ENCODE measurements at places on chromosomes 16 and 17.

DNA sequence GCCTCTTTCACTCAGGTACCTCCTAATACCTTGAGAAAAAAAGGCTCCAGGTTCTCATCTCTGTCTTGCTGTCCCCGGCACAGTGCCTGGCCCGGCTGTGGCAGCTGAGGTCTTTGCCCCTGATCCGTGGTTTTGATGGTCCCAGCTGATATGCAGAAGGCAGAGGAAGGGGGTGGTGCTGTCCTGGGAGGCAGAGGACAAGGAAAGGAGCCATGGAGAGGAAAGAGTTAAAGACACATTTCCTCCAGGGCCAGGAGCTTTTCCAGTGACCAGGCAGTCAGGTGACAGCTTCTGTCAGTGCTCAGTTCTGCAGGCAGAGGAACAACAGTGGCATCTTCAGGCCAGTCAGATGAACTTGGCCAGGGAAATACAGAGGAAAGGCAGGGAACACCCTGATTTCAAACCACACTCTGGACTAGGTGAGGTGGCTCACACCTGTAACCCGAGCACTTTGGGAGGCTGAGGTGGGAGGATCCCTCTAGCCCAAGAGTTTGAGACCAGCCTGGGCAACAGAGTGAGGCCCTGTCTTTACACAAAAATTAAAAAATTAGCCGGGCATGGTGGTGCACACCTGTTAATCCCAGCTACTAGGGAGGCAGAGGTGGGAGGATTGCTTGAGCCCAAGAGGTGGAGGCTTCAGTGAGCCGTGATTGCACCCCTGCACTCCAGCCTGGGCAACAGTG, 3.3 kb upstream of the COG1 start:
- no peak for DNase-seq

DNA sequence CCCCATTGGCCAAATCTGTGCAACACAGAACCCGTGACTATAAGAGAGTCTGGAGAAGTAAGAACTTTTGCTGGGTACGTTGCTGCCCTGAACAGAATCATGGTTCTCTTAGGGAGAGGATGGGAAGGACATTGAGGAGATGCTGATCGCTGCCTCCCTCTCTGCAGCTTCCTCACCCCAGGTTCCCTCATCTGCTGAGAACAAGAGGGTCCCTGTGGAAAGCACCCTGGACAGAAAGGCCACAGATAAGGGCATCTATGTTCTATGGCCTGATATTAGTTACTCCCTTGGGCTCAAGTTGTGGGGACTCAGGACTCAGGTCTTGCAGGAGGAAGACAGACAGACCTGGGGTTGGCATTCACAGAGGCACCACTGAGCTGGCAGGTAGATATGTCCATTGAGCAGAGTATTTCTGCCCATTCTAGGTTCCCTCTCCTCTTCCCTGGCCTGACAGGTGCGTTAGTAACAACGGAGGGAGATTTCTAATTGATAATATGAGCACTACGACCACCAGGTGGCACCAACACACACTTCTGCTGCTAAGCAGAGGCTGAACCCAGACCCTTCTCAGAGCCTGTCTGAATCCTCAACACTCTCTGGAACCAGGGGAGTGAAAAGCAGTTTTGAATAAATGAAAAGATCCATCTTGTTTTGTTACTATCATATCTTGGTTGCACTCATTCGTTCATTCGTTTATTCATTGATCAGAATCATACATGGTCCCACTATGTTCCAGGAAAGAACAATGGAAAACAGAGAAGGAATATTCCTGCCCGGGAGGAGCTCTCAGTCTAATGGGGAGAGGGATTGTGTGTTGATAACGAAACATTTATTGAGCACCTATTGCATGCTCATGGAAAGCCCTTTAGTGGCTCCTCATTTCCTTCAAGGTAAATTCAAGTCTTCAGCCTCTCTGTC, 56.4 kb downstream of the SLC6A2 start:
- peak; percentile 61 for DNase-seq

GRCh38 chr17:81915331-81915730, 2.6 kb downstream of the SIRT7 start:
- DNase-seq = no peak

GRCh38 chr17:66786107-66786506, 48.8 kb upstream of the CACNG5 start:
- DNase-seq = no peak

GRCh38 chr16:56493126-56493525, 26.7 kb downstream of the BBS2 start:
- DNase-seq = no peak

- no peak for DNase-seq
These were observed 346.9 kb downstream of the FOXL1 start for GRCh38 chr16:86925067-86925791.

- no peak for DNase-seq
These were observed 25.0 kb downstream of the WNT9B start for GRCh38 chr17:46876353-46876887.

DNA sequence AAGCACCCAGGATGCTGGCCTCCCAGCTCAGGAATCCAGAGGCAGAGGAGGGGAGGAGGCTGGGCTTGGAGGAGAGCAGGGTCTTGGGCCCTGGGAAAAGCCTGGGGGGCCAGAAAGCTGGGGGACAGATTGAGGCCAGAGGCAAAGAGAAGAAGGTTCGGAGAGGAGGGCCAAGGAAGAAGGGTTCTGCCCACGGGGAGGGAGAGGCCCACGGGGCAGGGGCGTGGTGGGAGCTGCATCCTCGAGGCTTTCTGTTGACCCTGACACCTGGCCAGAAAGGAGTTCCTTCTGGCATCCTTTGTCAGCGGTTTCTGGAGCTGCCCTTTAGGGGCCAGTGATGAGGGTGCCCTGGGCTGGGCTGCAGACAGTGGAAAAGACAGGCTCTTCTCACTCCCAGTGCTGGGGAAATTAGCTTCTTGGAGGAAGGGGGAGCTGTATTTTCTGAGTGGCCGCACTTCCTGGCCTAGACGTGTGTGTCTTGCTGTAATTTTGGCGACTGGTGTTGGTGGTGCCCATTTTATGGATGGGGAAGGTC, 308.7 kb downstream of the SEC14L1 start:
- DNase-seq = no peak

DNA sequence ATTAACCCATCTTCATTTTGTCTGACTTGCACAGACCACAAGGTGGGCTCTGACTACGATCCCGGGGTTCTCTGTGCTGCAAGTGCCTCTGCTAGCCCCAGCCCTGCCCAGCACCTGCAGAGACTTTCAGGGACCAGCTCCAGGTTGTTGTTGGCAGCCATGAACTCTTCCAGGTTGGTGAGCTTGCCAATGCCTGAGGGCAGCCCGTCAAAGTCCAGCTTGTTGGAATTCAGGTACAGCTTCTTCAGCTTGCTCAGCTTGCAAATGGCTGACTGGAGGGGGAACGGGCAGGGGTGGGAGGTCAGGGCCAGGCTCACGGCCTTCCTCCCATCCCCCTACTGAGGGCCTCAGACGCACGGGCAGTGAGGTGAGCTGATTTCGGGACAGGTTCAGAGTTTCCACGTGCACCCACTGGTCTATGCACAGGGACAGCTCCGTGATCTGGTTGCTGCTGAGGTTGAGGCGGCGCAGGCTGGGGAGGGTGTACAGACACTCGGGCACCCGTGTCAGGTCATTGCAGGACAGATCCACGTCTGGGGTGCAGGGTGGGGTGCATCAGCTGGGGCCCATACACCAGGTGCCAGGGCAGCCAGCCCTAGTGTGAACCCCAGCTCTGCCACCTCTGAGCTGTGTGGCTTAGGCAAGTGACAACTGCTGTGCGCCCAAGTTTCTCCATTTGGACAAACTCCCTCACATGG, 5.2 kb downstream of the FLII start:
- DNase-seq = no peak

All from CD14-positive monocyte (primary cell).